T-helper 1 cell (primary cell): ENCODE measurements at places on chromosomes 5 and 9.

GRCh38 chr9:77968506-77968905 lies 63.1 kb downstream of the GNAQ start:
- no peak for DNase-seq

DNA sequence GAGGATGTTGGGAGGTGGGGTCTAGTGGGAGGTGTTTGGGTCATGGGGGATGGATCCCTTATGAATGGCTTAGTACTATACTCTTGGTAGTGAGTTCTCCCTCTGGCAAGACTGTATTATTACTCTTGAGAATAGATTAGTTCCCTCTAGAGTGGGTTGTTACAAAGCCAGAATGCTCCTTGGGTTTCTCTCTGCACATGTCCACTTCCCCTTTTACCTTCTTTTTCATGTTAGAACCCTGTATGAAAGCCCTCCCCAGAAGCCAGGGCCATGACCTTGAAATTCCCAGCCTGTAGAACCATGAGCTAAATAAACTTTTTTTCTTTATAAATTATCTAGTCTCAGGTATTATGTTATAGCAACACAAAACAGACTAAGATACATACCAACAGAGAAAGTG lies 31.1 kb downstream of the SLC24A2 start:
- no peak for DNase-seq

- no peak for DNase-seq
These were observed 529.1 kb upstream of the SEMA6A start for GRCh38 chr5:117103703-117104102.

DNA sequence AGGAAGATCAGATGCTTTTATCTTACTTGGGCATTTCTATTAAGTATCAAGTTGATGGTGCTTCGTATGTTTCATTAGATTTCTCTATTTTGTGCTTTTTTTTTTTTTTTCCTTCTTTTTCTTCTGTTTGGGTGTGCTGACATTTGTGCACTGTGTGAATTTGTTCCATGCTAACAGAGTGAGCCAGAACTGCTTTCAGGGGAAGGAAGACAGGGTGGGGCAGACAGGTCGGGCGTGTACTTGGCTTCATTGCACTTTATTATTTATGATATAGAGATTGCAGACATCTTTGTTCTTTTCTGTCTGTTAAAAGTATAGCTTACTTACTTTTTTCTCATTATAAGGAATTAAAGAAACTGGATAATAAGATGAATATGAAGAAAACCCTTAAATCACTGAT lies 112.2 kb downstream of the FGF18 start:
- DNase-seq: no peak

DNA sequence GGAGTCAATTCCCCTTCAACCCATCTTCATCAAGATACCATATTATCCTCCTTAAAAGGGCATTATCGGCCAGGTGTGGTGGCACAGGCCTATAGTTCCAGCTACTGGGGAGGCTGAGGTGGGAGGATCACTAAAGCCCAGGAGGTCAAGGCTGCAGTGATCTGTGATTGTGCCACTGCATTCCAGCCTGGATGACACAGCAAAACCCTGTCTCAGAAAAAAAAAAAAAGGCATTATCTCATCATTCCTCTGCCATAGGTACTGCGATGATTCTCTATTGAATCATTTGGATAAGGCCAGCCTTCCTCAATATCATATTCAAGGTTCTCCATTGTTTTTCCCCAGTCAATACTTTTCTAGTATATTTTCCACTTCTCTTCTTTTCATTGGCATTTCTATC lies 39.2 kb upstream of the RAB3C start:
- no peak for DNase-seq

DNA sequence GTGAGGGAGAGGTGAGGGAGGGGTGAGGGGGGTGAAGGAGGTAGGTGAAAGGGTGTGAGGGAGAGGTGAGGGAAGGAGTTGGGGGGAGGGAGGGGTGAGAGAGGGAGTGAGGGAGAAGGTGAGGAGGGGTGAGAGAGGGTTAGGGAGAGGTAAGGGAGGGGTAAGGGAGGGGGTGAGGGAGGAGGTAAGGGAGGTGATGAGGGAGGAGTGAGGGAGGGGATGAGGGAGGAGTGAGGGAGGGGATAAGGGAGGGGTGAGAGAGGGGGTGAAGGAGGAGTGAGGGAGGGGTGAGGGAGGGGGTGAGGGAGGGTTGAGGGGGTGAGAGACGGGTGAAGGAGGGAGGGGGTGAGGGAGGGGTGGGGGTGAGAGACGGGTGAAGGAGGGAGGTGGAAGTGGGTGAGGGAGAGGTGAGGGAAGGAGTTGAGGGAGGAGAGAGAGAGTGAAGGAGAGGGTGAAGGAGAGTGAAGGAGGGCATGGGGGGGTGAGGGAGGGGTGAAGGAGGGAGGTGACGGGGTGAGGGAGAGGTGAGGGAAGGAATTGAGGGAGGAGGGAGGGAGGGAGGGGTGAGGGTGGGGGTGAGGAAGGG lies 18.5 kb downstream of the NINJ1 start:
- no peak for DNase-seq

DNA sequence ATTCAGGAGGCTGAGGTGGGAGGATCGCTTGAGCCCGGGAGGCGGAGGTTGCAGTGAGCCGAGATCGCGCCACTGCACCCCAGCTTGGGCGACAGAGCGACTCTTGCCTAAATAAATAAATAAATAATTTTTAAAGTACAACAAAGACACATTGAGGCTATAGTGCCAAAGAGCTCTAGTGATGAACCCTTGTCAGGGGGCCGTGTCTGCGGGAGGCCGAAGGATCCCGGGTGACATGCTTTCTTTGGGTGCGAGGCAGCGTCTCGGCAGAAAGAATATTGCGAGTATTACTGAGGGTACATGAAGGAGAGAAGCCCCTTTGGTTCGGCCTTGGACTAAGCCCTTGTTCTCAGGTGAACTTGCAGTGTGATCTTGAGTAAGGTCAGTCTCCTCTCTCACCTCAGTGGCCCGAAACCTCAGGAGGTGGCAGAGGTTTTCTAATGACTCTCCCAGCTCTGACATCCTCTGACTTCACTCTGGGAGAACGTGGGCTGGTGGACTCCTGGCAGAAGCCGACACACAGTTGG lies 397 bp upstream of the RECK start:
- no peak for DNase-seq

DNA sequence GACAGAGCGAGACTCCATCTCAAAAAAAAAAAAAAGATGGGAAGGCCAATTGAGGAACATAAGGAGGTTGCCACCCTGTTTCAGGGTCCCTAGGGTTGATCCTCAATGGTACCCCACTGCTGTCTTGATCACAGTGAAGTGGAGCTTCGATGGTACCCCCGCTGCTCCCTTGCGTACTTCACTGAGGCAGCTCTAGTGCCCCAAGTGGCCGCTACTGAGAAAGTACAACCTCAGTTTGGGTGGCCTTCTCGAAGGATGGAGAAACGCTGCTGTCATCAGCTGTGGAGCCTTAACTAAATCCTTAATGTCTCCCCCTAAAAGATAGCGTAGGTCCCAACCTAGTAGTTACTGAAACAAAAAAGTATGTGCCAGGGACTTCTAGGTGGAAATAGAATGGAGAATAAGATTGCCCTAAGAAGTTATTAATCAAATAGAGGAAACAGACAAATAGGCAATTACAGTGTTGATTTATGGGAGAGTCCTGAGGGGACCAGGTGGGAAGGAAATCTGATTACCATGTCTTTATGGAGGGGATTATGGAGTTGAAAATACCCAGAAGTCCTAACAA lies 6.3 kb downstream of the TESK1 start:
- DNase-seq: no peak

- no peak for DNase-seq
These were observed 441.1 kb downstream of the SEMA5A start for GRCh38 chr5:9104571-9105339.

- DNase-seq: no peak
These were observed 20.6 kb downstream of the MEGF9 start for GRCh38 chr9:120693700-120694008.
